HS-27A (cell line): ENCODE measurements at places on chromosomes 4 and X.

DNA sequence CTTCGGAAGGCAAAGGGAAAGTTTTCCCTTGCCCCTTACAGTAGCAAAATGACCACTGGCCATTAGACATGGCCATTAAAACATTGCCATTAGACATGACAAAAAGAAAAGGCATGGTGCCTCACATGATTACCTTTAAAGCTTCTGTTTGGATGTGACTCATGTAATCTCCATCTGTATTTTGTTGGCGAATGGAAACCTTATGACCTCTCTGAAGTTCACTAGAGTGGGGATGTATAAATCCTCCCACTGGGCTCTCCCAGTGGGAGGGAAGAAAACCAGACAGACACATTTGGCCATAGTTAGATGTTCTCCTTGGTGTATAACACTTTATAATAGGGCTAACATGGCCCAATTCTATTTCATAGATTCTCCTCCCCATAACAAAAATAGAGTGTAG lies 152.6 kb downstream of the MAGEB17 start:
- no peak for DNase-seq

GRCh38 chrX:30957753-30958152 lies 68.7 kb upstream of the TAB3 start:
- DNase-seq: no peak

DNA sequence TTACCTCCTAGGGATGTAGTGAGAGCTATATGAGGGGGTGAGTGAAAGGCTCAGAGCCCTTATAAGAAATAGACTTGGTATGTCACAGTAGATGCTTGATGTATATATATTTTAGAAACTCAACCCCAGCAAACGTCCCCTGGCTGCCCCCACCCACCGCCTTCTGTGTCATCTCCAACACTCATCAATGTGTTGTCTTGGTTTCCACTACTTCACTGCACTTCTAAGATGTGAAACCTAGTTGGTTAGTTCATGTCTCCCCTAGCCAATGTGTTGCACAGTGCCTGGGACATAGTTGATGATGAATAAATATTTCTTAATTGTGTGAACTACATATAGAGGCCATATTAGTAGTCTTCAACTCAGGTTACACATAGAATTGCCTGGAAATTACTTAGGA lies 4.4 kb downstream of the FGFBP2 start:
- DNase-seq: no peak

DNA sequence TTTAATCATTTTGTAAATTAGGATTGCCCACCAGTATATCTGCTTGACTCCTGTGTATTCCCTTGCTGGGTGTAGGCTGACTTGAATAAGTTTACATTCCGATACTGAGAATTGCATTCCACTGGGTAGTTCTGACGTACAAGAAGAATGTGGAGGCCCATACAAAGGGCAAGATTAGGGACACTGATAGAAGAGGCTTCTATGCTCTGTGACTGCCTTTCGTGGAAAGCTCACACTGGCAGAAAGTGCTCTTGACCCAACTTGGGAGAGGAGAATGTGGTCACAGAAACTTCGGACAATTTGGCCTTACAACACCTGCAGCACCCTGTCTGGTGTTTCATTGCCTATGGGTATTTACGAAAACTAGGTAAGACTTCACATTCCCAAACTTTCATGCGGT lies 126.3 kb downstream of the RAPGEF2 start:
- peak; percentile 62 for DNase-seq

- no peak for DNase-seq
These were observed 115.0 kb upstream of the LDB2 start for GRCh38 chr4:17013382-17014006.

- DNase-seq: no peak
These were observed 108.8 kb upstream of the CENPE start for GRCh38 chr4:103306870-103307375.

- no peak for DNase-seq
These were observed 518.0 kb downstream of the TMA16 start for GRCh38 chr4:164012396-164013027.

DNA sequence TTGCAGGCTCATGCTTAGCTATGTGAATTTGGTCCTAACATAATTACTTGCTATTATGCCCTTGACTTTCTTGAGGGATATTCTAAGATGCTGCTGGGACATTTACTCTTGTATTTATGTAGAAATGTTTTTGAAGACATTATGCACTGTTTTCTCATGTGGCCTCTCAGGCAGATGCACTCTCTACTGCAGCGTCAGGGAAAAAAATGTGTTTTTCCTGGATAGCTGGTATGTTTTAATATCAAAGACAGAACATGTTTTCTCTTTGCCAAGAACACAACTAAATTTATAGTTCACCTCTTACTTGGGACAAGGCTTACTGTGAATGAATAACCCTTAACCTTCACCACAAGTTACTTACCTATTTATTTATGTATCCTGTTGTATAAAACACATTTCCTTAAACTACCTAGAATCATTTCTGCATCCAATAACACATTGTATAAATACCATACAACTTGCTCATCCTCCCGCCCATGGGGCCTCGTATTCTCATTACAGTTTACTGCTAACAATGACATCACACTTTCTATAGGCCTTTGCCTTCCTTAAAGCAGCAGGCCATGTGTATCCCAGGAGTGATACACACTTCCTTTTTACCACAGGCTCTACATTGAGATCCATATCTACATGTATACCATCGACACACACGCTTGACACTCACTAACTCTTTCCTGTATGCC lies 178.7 kb downstream of the SLIT2 start:
- no peak for DNase-seq
